ENCODE measurements at places on chromosomes 5 and 9.

GRCh38 chr9:131731644-131732043 is 8.2 kb downstream of the RAPGEF1 start:
- DNase-seq: no peak

- DNase-seq: no peak
Measured at GRCh38 chr5:33367416-33367815, 73.3 kb upstream of the TARS1 start.

GRCh38 chr5:3251784-3252183 is 343.8 kb upstream of the IRX1 start:
- DNase-seq: no peak

GRCh38 chr5:6905423-6905822 is 192.2 kb downstream of the TENT4A start:
- no peak for DNase-seq

GRCh38 chr5:18311266-18311665 is 677.0 kb downstream of the TAF11L14 start:
- no peak for DNase-seq

- DNase-seq: no peak
Measured at GRCh38 chr9:26175264-26175663, 497.0 kb upstream of the TUSC1 start.

GRCh38 chr9:95755421-95755730 is 120.1 kb upstream of the ERCC6L2 start:
- no peak for DNase-seq

DNA sequence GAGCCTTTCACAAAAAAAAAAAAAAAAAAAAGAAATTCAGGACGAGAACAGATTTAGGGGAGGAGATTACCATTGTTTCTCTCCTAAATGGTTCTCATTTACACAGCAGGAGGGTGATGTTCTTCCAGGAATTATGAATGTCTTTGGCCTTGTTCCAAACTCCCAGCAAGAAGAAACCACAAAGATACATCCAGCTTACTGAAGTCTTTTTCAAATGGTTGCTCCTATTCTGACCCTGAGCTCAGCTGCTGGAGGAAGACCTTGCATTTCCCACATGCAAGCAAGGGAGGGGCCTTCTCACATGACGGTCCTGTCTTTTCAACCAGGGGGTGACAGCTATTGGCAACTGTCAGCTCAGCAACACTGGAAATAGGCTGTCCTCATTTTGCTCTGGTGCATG is 203.0 kb upstream of the VLDLR start:
- DNase-seq: no peak
